AML-193 (cell line): ENCODE measurements at places on chromosomes 7 and 10.

DNA sequence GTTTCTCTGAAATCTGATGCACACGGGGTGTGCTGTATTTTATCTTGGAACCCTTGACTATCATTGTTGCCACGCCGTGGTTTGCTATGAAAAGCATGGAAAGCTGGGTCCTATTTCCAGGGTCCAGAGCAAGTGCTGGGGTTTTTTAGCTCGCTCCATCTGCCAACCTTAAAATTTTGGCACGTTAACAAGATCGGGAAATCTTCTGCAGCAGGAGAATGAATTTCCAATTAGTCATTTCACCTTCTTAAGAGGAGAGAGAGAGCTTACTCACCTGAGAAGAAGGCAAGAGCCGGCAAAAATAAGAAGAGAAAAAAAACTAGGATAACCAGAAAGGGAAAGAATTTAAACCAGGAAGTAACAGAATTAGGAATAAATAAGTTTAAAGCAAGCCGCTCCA is 223.6 kb upstream of the CELF2 start:
- DNase-seq: no peak

DNA sequence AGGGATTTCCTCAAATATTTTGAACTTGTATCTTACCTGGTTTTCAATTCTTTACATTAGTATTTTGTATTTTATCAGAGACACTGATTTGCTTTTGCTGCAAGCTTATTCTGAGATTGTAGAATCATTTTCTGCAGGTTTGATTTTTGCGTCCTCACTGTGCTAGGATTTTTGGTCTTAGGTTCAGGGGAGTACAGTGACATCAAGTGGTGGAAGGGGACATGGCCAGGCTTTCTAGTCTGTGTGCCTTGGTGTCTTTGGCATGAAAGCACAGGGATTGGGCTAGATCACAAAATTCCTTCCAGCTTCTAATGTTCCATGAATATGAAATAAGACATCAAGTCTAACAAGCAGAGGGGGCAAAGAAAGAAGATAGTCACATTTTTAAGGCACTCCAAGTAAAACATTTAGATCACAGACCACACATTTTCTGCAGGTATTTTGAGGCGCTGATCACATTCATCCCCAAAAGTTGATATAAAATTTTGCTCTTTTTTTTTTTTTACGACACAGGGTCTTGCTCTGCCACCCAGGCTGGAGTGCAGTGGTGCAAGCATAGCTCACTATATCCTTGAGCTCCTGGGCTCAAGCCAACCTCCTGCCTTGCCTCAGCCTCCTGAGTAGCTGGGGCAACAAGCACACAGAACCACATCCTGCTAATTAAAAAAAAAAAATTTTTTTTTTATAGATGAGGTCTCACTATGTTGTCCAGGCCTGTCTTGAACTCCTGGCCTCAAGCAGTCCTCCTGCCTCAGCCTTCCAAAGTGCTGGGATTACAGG is 124.4 kb downstream of the PON1 start:
- no peak for DNase-seq

DNA sequence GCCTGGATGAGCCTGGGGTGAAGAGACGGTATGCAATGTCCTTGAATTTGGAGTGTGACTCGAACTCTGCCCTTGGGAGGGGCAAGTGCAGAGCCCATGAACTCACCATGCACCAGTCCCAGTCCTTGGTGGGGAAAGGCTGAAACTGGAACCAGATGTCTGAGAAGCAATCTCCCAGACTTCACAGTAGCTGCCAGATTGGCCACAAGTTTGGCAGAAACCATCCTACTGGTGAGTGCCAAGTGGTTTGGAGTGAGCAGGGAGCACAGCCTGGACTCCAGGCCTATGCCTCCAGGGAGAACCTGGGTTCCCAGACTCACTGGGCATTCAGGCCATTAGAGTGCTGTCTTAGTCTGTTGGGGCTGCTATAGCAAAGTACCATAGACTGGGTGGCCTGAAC is 99.6 kb upstream of the LYZL1 start:
- DNase-seq: no peak

- DNase-seq: no peak
Measured at GRCh38 chr10:118956802-118957442, 72.6 kb upstream of the NANOS1 start.

GRCh38 chr7:145986248-145986874 is 130.2 kb upstream of the CNTNAP2 start:
- no peak for DNase-seq

DNA sequence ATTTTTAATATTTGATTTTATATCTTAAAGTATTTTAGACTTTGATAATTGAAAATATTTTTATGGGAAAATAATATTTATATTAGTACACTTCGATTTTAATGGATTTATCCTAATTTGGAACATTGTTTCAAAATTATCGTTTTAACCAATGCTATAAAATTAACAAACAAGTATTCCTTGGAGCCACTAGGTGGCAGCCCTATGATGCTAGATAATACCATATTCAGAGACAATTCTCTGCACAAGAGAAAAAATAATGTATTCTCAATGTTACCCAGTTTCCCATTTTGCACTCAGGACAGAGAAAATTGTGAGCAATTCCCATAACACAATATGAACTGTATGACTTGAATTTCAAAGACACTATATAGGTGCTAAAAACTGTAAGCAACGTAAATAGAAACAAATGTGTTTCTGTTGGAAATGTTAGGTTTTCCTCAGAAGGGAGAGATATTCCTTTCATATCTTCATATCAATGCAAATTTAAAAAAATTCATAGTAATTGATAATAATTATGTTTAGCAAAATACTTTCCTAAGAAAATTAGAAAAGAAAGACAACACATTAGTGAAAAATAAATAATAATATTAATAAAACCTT is 237.8 kb downstream of the SEMA3E start:
- peak; percentile 44 for DNase-seq

- DNase-seq: no peak
Measured at GRCh38 chr7:116224492-116225098, 14.3 kb downstream of the TES start.

DNA sequence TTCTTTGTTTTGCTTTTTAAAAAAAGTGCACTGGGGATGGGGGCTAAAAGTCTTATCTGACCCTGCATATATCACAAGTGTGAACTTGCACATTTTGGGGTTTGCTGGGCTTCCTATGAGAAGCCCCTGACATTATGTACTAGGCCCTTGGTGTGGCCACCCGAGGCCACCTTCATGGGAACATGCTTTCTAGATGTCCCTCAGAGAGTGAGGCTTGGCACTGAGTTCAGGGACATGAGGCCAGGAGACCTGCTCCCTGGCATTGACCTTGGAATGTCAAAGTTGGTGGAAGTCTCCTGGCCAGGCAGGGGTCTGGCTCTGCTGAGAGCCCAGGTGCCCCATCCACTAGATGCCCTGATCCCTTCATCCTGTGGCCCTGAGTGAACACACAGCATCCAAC is 536.2 kb downstream of the TCERG1L start:
- no peak for DNase-seq

GRCh38 chr7:128117691-128118090 is 86.5 kb upstream of the LRRC4 start:
- DNase-seq: no peak

GRCh38 chr10:45589009-45589408 is 83.6 kb downstream of the ZFAND4 start:
- DNase-seq: no peak

- no peak for DNase-seq
Measured at GRCh38 chr10:78760463-78761310, 308.1 kb upstream of the ZMIZ1 start.

DNA sequence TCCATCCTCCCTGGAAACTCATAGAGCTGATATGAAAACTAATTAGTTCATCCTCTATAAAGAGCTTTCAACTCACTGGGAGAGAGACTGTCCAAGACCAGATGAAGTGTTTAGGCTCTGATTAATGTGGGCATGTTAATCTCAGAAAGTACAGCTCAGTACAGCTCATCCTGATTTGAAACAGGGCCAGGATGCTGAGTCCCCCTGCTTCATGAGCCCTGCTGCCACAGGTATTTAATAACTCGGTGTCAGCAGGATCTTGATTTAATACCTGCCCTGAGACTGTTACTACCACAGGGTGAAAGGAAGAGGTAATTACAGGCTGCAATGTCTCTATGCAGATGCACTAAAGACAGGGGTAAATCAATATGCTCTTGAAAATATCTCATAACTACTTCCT is 10.8 kb downstream of the LMOD2 start:
- no peak for DNase-seq

- DNase-seq: no peak
Measured at GRCh38 chr10:24901686-24902399, 50.6 kb downstream of the PRTFDC1 start.

GRCh38 chr7:17633067-17633466 is 307.2 kb downstream of the SNX13 start:
- DNase-seq: no peak
